Aorta (tissue), 5 donors: ENCODE measurements at places on chromosomes 16 and 17. TPM values are rescaled to one million over a fixed set of nuclear protein-coding genes. Genes with fewer than 3 reads are reported as not detected.

- DNase-seq = no peak
Observed at GRCh38 chr16:48117217-48118105, 38.3 kb downstream of the ABCC12 start.

DNA sequence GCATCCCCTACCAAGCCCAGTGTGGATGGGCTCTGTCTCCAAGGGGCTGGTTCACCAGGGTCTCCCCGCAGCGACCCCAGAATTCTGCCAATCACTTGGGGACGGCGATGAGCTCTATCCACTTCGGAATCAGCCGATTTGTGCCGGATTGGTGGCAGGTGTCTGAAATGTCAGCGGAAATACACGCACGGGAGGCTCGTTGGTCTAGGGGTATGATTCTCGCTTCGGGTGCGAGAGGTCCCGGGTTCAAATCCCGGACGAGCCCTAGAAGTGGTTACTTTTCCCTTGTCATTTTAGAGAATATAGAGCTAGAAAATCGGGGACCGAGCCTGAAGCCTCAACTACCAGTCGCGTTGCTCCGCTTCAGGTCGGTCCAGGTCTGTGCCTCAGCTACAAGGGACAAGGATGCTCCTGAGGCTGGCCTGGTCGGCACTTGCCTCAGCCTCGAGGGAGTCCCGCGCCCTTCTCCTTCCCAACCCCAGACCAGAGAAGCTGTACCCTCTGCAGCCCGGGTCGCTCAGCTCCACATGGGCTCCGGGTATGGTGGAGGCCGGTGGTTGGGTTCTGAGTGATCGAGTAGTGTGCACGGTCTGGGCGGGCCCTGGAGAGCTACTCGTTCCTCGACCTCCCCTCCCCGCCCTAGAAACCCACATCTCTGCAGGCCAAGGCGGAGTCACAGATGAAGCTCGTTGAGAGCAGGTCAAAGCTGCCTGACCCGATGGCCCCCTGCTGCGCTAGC is 16.0 kb upstream of the OR1F1 start:
- no peak for DNase-seq

- no peak for DNase-seq
Observed at GRCh38 chr16:86037999-86038925, 139.3 kb downstream of the IRF8 start.

DNA sequence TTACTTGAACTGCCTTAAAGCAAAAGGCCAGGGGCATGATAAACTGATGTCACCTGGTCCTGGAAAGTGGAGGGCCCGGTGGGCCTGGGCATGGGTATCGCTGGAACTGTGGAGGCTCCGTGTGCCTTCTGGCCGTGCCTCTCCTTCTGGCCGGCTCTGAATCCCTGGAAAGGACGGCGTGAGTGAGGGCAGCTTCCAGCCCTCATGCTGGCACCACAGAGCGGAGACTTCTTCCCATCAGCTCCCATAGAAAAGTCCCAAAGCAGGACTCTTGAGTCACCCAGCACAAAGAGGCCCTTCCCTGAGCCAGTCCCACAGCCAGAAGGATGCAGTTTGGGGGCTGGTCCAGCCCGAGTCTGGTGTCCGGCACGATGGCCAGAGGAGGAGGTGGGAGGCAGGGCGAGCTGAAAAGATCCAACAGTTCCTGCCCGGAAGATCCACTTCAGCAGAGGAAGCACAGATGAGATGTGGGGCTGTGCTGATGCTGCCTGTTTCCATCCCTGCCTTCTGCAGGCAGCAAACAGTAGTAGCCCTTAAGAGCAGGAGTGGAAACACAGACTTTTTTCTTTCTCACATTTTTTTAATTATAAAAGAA is 7.8 kb downstream of the GAA start:
- no peak for DNase-seq

- DNase-seq = no peak
Observed at GRCh38 chr16:721765-722540, 1.0 kb downstream of the ANTKMT start.

GRCh38 chr16:58001781-58002415 is 691 bp downstream of the USB1 start:
- DNase-seq = peak; percentile 3

GRCh38 chr17:31008374-31009041 is 37.7 kb downstream of the RNF135 start:
- peak; percentile 75 for DNase-seq

DNA sequence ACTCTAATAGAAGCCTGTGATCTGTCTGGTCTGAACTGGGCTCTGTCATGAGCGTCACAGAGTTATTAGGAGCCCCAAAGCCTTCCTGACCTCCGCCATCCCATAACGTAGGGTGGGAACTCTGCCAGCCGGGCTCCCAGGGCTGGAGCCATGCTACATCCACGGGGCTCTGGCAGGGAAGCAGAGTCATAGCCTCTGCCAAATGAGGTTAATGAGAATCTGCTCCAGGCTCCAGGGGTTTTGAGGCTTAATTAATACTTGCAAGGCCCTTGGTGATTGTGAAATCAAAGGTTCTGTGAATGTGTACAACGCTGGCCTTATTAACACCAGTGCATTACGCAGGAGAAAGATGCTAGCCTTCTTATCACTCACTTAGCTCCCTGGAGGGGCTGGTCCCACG is 42.4 kb upstream of the ZFP90 start:
- DNase-seq = no peak

DNA sequence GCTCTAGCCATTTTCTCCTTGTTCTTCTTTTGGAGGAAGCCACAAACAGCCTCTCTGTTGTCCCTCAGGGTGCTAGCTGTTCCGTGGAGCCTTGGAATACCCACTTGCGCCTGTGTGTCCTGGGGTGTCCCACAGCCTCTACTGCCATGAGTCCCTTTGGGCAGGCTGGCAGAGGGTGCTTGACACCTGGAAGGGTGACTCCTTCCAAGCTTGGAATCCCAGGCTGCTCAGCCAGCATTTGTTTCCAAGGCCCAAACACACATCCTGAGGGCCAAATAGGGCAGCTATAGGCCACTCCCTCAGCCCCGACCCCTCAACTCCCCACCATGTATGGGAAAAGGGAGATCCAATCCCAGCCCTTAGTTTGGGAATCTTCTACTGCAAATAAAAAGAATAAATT is 14.9 kb downstream of the ZNHIT3 start:
- DNase-seq = no peak

DNA sequence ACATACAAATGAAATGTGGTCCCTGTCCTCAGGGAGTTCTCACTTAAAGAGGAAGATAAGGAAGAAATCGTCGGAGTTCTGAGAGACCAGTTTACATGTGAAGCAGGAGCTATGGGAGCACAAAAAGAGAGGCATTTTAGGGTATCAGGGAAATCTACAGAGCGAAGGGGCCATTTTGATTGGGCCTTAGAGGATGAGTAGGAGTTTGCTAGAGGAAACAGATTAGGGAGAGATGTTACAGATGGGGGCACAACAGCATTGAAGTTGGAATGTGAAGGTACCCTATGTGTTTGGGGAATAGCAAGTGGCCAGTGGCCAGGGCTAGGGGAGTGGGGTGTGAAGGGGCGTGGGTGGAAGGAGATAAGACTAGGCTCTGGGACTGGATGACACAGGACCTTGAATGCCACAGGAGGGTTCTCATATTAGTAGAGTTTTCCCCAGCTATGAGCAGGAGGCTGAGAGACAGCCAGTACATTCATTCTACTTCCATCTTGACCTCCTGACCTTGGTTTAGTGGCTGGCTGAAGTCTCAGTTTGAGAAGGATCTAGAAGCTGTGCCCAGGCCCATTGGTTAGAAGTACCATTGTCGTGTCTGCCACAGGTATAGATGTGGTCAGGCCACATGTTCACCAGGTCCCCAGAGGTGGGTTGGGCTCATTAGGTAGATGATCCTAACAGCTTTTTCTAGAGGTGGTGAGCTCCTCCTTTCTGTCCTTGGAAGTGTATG is 34.8 kb downstream of the CPNE2 start:
- no peak for DNase-seq

Gene KRTAP2-2
- not detected for polyA plus RNA-seq

Gene CCL17
- not detected for polyA plus RNA-seq
